ENCODE measurements at places on chromosomes 3 and 15. TPM values are rescaled to one million over a fixed set of nuclear protein-coding genes. Genes with fewer than 3 reads are reported as not detected.

The PRKCI gene
- total RNA-seq, result 84.4 TPM

The MESP1 gene
- 0.15 TPM for total RNA-seq

DNA sequence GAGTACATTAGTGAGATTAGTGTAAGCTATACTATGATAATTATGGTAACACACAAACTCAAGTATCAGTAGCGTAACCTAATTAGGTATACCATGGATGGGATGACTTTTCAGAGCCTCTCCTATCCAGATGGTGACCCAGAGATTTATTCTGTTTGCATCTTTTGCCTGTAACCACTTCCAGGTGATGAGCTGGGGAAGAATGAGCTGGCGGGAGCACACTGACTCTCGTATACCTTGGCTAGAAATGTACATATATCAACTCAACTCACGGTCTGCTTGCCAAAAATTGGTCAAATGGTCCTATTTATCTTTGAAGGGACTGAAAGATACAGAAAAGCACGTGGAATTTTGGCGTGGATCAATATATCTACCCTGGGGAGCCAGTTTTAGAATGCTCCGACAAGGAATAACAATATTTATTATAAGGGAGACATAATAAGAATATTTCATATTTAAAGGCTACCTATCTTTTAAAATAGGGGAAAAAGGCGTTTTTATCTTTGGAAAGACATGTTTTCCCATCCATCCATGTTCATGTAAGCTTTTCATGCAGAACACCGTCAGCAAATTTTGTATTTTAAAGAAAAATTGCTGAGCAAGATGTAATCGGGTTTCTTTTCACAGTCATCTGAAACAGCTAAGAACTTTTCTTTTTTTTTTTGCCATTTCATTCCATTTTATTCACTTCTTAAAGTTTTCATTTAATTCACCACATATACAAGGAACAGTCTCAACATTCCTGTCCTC is 502.6 kb upstream of the CBLB start:
- no peak for DNase-seq

GRCh38 chr3:193830791-193831191 is 237.8 kb downstream of the OPA1 start:
- no peak for DNase-seq

The CPNE9 gene
- total RNA-seq, result 4.4 TPM

DNA sequence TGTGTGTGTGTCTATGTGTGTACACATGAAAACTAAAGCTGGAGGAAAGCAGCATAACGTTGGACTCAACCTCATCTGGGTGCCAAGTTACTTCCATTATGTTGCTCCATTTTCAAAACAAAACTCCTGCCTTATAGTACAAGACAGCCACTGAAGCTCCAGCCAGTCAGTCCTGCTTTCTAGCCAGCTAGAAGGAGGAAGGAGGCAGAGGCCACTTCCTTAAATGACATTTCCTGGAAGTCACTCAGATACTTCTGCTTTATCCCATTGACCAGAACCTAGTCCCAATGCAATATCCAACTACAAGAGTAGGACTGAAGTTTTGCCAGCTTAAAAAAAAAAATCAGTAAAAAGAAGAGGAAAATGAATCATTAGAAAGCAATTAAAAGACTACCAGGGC is 31.7 kb downstream of the CADPS start:
- no peak for DNase-seq

- DNase-seq, result no peak
Observed at GRCh38 chr3:192336286-192336685, 391.1 kb downstream of the FGF12 start.

The MAP1A gene
- total RNA-seq, result 3.4 TPM

GRCh38 chr15:72838311-72838731 is 54.8 kb upstream of the ADPGK start:
- DNase-seq, result no peak

The POTEB3 gene
- total RNA-seq, result not detected

The ANKRD63 gene
- 0.26 TPM for total RNA-seq

The ILDR1 gene
- 1.6 TPM for total RNA-seq

The PTH1R gene
- 1.5 TPM for total RNA-seq

The TCTA gene
- total RNA-seq, result 7.4 TPM

GRCh38 chr3:148990236-148990635 is 1.1 kb upstream of the GYG1 start:
- no peak for DNase-seq

The RAB7A gene
- 185 TPM for total RNA-seq

DNA sequence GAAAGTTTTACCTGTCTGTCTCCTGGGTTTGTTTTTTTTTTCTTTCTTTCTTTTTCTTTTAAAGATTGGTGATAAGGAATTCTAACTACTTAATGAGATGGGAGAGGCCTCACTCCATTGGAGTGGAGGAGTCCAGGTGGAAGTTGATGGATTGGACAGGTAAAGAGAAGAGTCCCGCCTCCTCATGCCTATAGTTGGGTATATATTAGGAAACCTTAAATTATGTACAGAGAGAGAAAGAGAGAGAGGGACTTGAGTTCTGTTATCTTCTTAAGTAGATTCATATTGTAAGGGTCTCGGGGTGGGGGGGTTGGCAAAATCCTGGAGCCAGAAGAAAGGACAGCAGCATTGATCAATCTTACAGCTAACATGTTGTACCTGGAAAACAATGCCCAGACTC is 158.2 kb downstream of the TP63 start:
- DNase-seq, result no peak

GRCh38 chr3:142019794-142020320 is 129.5 kb downstream of the TFDP2 start:
- DNase-seq, result no peak

GRCh38 chr3:119611664-119612063 is 14.0 kb downstream of the PLA1A start:
- DNase-seq, result no peak
